ENCODE measurements at places on chromosomes 1 and 21. TPM values are rescaled to one million over a fixed set of nuclear protein-coding genes. Genes with fewer than 3 reads are reported as not detected.
A peak's percentile ranks its signal among the peaks of the same experiment; 100 is the strongest.

DNA sequence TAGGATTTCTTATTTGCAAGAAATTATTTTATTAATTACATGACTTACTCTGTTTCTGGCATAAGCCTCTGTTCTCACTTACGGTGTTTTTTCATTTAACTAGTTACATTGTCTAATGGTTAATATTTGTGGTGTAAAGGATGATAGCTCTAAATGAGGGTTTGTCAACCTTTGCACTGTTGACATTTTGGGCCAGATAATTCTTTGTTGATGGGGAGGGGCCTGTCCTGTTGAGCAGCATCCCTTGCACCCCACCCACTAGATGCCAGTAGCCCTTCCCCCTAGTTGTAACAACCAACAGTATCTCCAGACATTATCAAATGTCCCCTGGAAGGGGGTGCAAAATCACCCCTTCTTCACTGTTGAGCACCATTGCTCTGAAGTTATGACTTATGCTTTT is 83.6 kb upstream of the SLC44A3 start:
- DNase-seq = no peak

DNA sequence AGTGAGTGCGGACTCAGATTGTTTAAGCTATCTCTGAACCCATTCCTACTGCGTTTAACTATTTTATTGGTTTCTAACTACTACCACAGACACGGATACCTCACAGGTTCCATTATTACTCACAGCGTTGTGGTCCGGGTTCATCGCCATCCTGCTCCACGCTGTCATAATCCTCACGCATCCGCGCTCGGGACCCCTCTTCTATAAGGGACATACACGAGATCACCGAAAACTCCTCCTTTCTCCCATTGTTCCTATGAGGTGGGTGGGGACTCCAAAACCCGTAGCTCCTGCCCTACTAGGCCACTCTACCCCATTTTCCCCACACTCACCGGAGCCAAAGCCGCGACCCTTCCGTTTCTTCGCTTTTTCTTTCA is 610 bp downstream of the RBM8A start:
- DNase-seq = peak; percentile 37

DNA sequence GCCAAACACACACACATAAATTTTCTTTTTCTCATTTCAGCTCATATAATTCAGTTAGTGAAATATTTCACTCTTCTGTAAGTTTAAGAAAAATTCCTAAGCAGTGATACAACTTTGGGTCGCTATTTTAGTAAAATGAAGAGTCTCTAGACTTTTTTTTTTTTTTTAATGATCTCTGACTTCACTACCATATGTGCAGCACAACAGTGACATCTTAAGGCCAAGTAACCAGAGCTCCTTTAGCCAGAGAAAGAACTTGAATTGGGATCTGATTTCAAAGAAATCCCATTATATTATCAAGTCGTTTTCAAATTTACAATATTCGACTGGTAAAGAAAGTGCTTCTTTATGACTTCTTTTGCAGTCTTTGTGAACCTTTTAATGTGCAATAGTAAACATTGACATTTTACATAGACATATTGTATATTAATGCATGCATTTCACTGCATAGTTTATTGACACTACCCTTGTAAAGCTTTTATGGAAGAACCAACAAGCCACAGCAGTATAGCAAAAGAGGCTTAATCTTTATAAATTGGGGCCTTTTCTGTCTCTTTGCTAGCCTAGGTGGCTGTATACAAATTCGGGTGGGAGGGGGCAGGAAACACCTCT is 62.2 kb downstream of the LRRC40 start:
- DNase-seq = no peak

DNA sequence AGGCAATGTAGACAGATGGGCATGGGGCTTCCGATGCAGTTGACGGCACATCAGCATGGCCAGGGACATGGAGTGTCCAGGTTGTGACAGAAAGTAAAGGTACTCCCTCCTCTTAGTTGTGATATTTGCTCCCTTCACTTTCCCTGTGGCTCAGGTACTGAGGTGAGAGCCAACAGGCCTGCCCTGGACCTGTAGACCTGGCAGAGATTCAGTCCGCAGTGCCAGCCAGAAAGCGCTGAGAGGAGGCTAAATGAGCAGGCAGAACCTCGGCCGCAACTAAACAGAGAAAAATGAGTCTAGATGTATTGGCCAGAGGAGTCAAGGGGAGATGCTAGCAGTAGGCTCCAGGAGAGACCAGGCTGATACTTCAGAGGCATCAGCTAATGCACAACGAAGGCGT is 22.6 kb upstream of the KCNK2 start:
- no peak for DNase-seq

DNA sequence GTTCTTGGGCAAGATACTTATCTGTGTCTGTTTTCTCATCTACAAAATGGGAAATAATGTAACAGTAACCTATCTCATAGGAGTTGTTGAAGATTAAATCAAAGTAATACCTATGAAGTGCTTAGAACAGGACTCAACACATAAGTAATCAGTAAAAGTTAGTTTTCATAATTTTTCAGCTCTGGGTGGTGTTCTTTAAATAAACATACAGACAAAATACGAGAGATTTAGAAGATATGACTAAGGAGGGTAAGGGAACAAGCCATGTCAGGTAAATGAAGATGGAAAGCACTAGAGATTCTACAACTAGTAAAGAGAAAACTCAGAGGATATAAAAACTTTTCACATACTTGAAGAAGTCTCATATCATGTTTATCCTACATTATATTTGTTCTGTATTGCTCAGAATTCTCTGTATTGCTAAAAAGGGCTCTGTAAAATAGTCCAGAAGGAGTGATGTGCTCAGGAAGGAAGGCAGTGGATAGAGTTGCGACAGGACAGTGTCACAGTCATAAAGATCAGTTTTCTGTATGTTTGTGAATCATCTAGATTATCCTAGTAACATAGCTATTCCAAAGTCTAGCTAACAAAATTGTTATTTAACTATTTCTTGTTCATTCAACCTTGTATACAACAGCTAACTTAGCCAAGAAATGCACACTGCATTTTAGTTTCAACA is 16.0 kb downstream of the LIN9 start:
- no peak for DNase-seq

DNA sequence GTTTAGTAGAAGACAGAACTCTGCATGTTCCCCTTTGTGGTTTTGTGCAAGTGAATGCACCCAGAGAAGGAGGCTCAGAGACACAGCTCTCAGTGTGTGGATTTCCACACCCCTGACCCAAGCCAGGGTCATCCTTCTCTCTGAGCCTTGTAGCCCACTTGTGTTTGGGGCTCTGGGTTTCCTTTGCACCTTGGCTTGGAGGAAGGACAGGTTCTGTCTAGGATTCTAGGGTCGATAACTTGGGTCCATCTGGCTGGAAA is 27.2 kb downstream of the MYOG start:
- no peak for DNase-seq

DNA sequence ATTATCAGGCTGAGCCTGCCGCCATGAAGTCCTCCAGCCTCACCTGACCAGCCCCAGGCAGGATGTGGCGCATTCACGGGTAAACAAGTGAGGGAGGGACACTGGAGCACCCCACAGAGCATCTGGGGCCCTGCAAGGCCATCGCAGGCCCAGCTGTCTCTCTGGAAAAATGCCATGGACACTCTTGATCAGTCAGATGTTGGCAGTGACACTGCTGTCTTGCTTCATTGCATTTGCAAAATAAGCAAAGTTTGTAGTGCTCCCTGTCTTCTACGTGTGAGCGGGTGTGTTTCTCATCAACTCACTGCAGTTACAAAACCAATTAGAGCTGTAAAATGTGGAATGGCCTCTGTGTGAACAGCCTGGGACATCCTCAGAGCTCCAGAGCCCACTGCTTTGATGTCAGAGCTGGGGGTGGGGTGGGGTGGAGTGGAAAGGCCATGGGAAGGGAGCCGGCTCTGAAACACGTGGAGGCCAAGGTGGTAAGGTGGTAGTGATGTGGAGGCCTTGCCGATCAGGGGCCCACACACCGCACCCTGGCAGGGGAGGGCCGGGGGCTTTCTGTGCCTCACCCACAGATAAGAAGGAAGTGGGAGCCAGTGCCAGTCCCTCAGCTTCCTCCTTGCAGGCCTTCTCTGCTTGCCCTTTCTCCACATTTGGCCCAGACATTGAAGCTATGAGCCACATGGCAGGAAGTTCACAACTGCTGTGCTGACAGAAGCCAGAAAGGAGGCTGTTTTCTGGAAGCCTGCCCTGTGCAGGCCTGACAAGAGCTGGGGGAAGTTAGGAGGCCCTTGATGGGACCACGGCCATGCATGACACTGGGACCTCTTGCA is 254.9 kb downstream of the RHOU start:
- no peak for DNase-seq

GRCh38 chr1:179023946-179024650 is 1.6 kb upstream of the FAM20B start:
- DNase-seq = no peak

DNA sequence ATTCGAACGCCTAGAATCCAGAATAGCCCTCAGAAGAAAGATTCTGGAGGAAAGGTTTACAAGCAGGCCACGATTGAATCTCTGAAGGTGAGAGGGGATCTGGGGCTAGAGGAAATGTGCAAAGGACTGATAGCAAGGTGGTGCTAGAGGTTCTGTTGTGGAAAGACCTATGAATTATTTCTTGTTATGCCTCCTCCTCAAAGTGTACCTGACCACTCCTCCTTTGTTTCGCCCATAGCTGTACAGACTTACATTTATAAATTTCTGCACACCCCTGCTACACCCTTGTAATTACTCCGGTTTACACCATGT is 986 bp downstream of the TCEANC2 start:
- no peak for DNase-seq

- DNase-seq = no peak
Measured at GRCh38 chr1:231856894-231857293, 230.3 kb downstream of the DISC1 start.

GRCh38 chr1:169892176-169892926 is 1.3 kb downstream of the SCYL3 start:
- DNase-seq = no peak

- no peak for DNase-seq
Measured at GRCh38 chr1:43545695-43546387, 15.2 kb downstream of the PTPRF start.

DNA sequence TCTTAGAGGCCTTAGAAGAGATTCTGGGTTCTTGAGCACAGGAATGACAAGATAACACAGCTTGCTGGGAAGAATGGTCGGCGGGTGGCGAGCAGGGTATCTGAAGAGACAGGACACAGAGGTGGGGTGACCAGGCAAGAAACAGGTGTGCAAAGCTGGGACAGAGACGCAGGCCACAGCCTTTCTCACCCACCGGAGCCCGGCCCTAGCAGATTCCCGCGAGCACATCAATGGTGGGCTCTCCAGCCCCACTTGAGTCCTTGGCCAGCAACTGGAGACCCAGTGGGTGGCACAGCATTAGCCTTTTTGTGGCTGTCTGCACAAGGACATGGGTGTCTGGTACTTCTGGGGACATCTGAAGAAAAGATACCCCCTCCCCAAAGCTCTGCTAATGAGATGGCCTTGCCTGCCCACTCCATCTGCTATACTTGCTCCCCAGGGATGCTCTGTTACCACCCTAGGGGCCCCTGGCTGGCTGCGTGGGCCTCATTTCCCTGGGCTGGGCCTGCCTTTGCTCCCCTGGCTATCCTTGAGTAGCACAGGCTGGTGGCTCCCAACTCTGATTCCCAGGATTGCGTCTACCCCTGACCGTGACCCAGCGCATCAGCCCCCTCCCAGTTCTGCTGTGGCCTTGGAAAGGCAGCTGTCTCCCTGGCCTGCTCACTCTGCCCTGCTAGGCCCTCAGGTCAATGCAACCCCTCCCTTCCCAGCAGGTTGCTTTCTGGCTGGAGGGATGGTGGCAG is 127.2 kb upstream of the ADAR start:
- DNase-seq = no peak

GRCh38 chr1:71015745-71016144 is 31.9 kb downstream of the PTGER3 start:
- no peak for DNase-seq

GRCh38 chr1:63818567-63819325 is 44.9 kb downstream of the ROR1 start:
- no peak for DNase-seq

The PEAR1 gene
- total RNA-seq = 0.07 TPM

The GPR37L1 gene
- not detected for total RNA-seq

The OLFML2B gene
- total RNA-seq = not detected

The CD1E gene
- total RNA-seq = not detected

The SH2D2A gene
- total RNA-seq = 56.3 TPM

The RNF220 gene
- 82.9 TPM for total RNA-seq

The CDK18 gene
- 3.5 TPM for total RNA-seq

The RAP1GAP gene
- 0.32 TPM for total RNA-seq

Data from activated CD4-positive, alpha-beta T cell treated with anti-CD3 and anti-CD28 coated beads, Interleukin-2, amount 10 ng/mL, durations not matched to agents 7 days and 5 days (primary cell).